MV-4-11 (cell line): ENCODE measurements at places on chromosomes 4 and X.

- DNase-seq, result no peak
Measured at GRCh38 chr4:16118090-16118489, 34.3 kb upstream of the PROM1 start.

DNA sequence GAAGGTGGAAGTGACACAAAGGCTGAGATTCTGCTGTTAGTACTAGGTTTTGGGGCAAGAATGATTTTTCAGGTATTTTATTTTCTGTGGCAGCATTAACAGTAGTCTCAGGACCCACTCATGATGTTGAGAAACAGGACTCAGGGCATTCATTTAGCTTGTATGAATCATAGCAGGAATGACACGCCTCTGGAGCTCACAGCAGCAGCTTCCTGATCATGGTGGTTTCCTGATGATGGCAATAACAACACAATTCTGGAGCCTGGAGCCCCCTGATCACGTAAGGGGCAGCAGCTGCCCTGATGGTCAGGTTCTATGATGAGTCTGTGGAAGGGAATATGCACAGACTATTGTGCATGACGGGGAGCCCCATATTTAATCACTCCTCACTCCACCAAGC, 47.0 kb downstream of the TASL start:
- DNase-seq, result peak; percentile 29

DNA sequence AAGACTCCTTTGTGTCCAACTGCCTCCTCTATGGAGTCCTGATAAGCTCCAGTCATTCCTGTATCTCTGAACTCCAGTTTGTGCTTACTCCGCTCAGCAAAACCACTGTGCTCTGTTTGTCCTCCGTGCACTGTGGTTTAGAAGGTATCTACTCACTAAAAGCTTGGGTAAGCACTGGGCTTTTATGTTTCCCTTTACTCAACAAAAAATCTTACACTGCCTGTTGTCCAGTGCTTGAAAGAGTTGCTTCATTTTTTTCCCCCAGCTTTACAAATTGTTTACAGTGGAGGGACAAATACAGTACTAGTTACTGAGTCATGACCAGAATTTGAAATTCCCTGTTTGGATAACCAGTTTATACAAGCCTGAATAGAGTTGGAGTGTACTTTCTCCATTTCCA, 545.3 kb upstream of the FAT1 start:
- DNase-seq, result no peak

DNA sequence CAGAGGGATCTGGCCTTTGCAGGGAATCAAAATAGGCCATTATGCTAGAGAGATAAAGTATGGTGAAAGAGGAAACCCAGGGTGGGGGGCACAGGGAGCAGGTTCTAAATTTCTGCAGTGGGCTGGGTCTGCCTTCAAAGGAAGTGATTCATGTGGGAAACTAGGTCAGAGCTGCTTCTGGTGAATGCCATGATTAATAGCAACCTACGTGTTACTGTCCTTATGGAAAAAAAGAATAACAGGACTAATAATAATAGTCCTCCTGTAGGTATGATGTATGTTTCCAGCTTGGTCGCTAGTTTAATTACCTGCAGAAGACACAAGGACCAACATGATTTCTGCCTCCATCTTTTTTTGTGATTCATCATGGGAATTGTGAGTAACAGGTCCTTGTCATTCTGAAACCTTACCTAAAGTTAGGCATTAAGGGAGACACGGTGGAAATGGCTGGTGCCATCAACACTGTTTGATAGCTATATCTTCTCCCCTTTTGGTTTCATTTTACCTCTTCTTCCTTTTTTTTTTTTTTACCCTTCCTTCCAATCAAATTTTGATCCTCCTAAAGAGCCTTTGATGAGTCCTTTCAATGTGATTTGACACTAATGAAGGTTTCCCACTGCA, 180.4 kb downstream of the CPEB2 start:
- no peak for DNase-seq

GRCh38 chrX:41932885-41933284, 9.5 kb upstream of the CASK start:
- DNase-seq, result no peak
